ENCODE measurements at places on chromosomes 5 and 9. TPM values are rescaled to one million over a fixed set of nuclear protein-coding genes. Genes with fewer than 3 reads are reported as not detected.
A peak's percentile ranks its signal among the peaks of the same experiment; 100 is the strongest.

Gene F2RL1
- 2.0 TPM for total RNA-seq

Gene DPYSL3
- 20.7 TPM for total RNA-seq

Gene PDGFRB
- 39.7 TPM for total RNA-seq

Gene IL33
- 27.1 TPM for total RNA-seq

Gene C5orf22
- total RNA-seq: 25.8 TPM

Gene HMMR
- total RNA-seq: 0.91 TPM

GRCh38 chr9:93091056-93091452 lies 5.0 kb upstream of the CARD19 start:
- no peak overlapping the region for H3K27ac ChIP-seq
- no peaks in the 10 kb centered on the region for H3K27me3 ChIP-seq
- peaks cover 29% of the 10 kb centered on the region for H3K4me1 ChIP-seq
- H3K4me3 ChIP-seq: no peak overlapping the region

GRCh38 chr5:116402235-116402634 lies 172.4 kb downstream of the SEMA6A start:
- peaks cover 5% of the 10 kb centered on the region for H3K36me3 ChIP-seq
- no peaks in the 10 kb centered on the region for H3K27me3 ChIP-seq
- no peak overlapping the region for H3K4me3 ChIP-seq

GRCh38 chr9:108296056-108296455 lies 559.7 kb downstream of the ACTL7B start:
- H3K36me3 ChIP-seq: no peaks in the 10 kb centered on the region
- H3K4me3 ChIP-seq: no peak overlapping the region
- peaks cover 4% of the 10 kb centered on the region for H3K27me3 ChIP-seq
- H3K27ac ChIP-seq: no peak overlapping the region
- no peaks in the 10 kb centered on the region for H3K4me1 ChIP-seq

DNA sequence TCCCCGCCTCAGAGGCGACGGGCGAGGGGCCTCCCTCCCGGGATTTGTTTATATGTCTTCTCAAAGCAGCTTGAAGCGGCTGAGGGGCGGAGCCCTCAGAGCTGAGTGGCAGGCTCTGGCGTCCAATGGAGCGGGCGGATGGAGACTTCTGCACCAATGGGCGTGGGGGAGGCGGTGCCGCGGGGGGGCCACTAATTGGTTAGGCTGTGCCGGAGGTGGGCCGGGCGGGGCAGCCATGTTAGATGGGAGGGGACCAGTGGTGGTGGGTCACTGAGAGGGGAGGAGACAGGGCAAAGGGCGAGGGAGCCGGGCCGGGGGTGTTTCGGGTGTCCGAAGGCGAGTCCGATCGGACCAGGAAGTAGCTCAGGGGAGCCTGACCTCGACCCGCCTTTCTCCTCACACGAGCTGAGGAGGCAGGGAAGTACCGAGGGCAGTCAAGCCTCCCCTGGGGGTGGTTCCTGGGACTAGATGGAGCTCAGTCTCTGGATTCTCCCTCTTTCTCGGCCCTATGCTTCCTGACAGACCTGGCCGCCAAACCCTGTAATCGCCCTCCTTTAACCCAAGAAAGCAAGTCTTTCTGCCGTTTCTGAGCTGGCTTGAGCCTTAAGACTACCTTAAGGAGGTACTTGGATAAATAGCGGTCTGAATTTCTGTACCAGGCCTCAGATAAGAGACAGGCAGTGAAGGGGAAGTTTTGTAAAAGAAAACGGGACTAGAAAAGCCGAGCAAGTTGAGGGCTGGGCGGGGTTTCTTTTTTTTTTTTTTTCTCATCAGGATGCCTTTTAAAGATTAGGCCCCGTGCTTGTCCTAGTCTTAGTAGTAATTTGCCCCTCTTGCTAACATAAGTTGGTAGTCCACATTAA lies 1.1 kb downstream of the CREBRF start:
- DNase-seq: peak; percentile 99
- peak overlapping the region; percentile 98 for H3K4me3 ChIP-seq
- peak overlapping the region; percentile 96 for H3K27ac ChIP-seq
- no peaks in the 10 kb centered on the region for H3K36me3 ChIP-seq
- peaks cover 66% of the 10 kb centered on the region for H3K4me1 ChIP-seq
- H3K27me3 ChIP-seq: no peaks in the 10 kb centered on the region

DNA sequence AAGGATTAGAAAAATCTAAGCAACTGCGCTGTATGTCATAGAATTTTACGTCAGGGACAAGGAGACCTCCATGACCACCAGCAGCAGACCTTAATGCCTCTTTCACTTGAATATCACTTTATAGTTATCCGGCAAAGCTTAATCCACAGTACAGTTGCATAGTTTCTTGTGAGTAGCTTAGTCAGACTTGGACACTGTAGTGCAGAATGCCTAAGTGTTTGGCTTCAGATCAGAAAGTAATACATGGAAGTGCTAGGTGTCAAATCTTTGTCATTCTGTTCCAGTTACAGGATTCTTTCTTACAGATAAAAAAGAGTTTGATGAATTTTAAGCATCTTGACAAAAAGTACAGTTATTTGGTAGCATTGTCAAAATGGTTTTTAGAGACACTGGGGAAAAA lies 239.9 kb upstream of the PAPPA start:
- no peaks in the 10 kb centered on the region for H3K36me3 ChIP-seq
- H3K27me3 ChIP-seq: no peaks in the 10 kb centered on the region
- no peak overlapping the region for H3K27ac ChIP-seq
- DNase-seq: no peak

DNA sequence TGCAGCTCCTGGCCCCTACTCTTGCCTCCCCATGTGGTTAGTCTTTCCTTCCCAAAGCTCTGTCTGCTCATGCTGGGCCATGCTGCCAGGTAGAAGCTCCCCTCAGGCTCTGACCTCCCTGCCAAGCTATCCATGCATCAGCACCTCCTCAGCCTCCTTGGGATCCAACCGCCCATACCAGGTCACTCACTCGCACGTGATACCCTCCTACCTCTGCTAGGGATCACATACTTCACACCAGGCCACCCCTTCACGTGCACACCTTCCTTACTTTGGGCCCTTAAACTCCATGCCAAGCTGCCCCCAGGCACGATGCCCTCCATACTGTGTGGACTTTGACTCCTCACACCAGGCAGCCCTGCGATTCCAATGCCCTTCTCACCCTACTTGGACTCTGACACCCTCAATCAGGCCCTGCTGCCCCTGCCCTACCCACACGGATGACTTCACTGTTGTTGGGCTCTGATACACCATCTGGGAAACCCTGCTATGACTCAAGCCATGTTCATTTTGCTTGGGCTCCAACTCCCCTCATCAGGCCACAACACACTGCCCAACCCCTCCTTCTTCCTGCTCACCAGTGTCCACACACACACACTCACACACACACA lies 34.1 kb downstream of the ZNF483 start:
- DNase-seq: no peak
- no peaks in the 10 kb centered on the region for H3K27me3 ChIP-seq
- no peak overlapping the region for H3K4me3 ChIP-seq
- H3K36me3 ChIP-seq: peaks cover 52% of the 10 kb centered on the region

DNA sequence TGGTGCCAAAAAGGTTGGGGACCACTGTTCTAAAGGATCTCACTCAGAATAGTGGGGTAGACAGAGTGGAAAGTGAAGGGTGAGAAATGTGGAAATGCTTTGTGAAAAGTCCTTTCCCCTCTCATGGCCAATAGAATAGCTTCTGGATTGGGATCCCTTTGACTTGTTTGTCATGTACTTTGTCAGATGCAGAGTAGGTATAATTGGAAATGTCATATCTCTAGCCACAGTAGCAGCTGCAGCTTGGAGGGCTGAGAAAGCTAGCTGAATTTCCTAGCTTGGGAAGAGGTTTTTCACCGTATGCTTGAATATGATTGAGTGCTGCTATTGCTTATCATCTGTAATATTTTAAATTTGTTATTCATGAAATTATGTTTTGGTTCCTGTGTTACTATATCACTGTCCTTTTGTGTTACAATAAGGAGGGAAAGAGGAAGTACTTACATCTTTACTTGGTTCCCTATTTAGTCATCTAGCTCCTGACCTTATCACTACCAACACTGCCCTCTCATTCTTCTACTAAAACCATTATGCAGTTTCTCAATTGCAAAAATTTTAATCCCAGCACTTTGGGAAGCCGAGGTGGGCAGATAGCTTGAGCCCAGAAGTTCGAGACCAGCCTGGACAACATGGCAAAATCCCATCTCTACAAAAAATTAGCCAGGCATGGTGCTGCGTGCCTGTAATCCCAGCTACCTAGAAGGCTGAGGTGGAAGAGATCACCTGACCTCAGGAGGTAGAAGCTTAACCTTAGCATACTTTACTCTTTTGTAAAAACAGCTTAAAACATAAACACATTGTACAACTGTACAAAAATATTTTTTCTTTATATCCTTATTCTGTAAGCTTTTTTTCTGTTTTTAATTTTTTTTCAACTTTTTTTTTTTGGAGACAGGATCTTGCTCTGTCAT lies 12.4 kb downstream of the SLC30A5 start:
- no peaks in the 10 kb centered on the region for H3K27me3 ChIP-seq
- H3K4me3 ChIP-seq: no peak overlapping the region
- H3K36me3 ChIP-seq: peaks cover 78% of the 10 kb centered on the region
- H3K27ac ChIP-seq: no peak overlapping the region
- no peaks in the 10 kb centered on the region for H3K4me1 ChIP-seq

DNA sequence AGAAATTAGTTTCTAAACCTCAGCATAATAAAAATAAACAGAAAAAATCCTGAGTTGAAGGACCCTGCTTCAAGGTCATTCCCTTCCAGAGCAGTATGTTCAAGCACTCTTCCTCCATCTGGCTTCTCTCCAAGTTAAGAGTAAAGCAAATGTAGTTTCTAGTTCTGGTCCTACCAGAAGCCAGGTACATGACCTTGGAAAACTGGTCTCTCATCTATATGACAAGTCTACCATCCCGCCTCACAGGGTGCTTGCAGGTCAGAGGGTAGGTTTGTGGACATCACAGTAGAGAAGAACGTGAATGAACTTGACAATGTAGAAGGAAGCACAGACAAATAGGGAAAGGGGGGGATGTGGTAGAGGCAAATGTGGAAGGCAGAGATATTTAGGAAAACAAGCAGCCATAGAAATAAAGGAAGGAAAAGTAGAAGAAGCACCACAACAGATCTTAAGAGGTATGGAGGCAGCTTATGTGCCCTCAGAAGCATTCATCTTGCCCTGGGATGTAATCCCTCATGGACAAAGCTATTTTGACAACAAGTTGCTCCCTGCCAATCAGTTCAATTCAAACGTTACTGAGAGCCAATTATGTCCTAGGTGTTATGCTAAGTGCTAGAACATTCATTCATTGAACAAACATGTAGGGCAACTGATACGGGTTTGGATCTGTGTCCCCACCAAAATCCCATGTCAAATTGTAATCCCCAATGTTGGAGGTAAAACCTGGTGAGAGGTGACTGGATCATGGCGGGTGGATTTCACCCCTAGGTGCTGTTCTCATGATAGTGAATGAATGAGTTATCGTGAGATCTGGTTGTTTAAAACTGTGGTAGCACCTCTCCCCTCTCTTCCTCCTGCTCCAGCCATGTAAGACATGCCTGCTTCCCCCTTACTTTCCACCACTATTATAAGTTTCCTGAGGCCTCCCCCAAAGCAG lies 23.7 kb upstream of the CTNNAL1 start:
- peaks cover 52% of the 10 kb centered on the region for H3K36me3 ChIP-seq
- peaks cover 23% of the 10 kb centered on the region for H3K4me1 ChIP-seq
- H3K4me3 ChIP-seq: no peak overlapping the region
- no peak for DNase-seq
- peak overlapping the region; percentile 77 for H3K27ac ChIP-seq

- no peaks in the 10 kb centered on the region for H3K27me3 ChIP-seq
- peaks cover 22% of the 10 kb centered on the region for H3K4me1 ChIP-seq
- peaks cover 18% of the 10 kb centered on the region for H3K36me3 ChIP-seq
- H3K4me3 ChIP-seq: no peak overlapping the region
Measured at GRCh38 chr5:34003941-34004340, 3.9 kb downstream of the AMACR start.

- H3K27me3 ChIP-seq: no peaks in the 10 kb centered on the region
- DNase-seq: no peak
- peak overlapping the region; percentile 6 for H3K27ac ChIP-seq
Measured at GRCh38 chr9:120435091-120435490, 144.9 kb downstream of the CDK5RAP2 start.

GRCh38 chr9:137670391-137671195 lies 51.8 kb downstream of the EHMT1 start:
- no peak overlapping the region for H3K4me3 ChIP-seq
- no peak overlapping the region for H3K27ac ChIP-seq
- DNase-seq: peak; percentile 55

- DNase-seq: no peak
- H3K27ac ChIP-seq: peak overlapping the region; percentile 85
- no peaks in the 10 kb centered on the region for H3K27me3 ChIP-seq
- H3K4me1 ChIP-seq: peaks cover 49% of the 10 kb centered on the region
- H3K4me3 ChIP-seq: no peak overlapping the region
- no peaks in the 10 kb centered on the region for H3K36me3 ChIP-seq
Measured at GRCh38 chr9:89885156-89885555, 280.3 kb downstream of the GADD45G start.

GRCh38 chr9:133163504-133164172 lies at the start of gene GBGT1:
Gene GBGT1, minus strand, starts transcription at chr9:133163914. Its CDS starts 1,502 bp downstream, at chr9:133162412.
- DNase-seq: peak; percentile 84
- H3K4me1 ChIP-seq: peaks cover 41% of the 10 kb centered on the region
- peak within 1 kb of the TSS; percentile 79 for H3K27ac ChIP-seq
- no peaks in the 10 kb centered on the region for H3K27me3 ChIP-seq

DNA sequence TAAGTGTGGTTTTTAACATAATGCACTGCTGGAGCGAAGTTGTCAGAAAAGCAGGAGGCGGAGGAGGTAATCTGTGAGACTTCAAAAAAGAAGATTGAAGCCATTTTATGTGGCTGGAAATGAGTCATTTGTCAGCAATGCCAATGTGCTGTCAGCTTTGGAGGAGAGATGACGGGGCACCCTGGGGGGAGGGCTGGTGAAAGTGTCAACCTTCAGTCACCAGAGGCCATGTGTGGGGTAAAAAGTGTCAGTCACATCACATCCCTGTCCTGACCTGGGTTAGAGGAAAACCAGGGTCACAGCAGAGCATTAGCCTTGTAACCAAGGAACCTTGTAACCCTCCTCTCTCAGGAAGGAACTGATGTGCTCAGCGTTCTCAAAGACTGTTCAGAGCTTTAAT lies 59.1 kb downstream of the TLR4 start:
- no peaks in the 10 kb centered on the region for H3K4me1 ChIP-seq
- no peak overlapping the region for H3K4me3 ChIP-seq
- no peak overlapping the region for H3K27ac ChIP-seq
- H3K27me3 ChIP-seq: no peaks in the 10 kb centered on the region

- H3K4me1 ChIP-seq: no peaks in the 10 kb centered on the region
- no peak for DNase-seq
- no peak overlapping the region for H3K4me3 ChIP-seq
- H3K36me3 ChIP-seq: no peaks in the 10 kb centered on the region
Measured at GRCh38 chr5:147586832-147587231, 77.0 kb upstream of the DPYSL3 start.

DNA sequence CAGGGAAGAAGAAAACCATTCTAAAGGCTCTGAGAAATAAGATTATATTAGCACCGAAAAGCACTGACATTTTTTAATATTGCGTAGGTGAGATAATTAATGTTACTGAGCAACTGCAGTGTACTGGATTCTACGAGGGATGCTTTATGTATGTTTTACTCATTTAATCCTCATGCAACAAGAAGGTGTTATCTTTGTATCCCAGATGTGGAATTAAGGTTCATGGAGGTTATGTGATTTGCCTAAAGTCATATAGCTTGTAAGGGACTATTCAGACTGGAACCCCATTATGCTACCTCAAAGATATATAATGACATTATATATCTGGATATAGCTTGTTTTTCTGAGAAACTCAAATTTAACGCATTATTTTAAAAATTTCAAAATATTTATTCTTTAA lies 2.5 kb downstream of the FBXO4 start:
- DNase-seq: no peak
- H3K36me3 ChIP-seq: peaks cover 15% of the 10 kb centered on the region
- no peaks in the 10 kb centered on the region for H3K27me3 ChIP-seq
- no peak overlapping the region for H3K27ac ChIP-seq
- peaks cover 22% of the 10 kb centered on the region for H3K4me1 ChIP-seq

Data from left ventricle myocardium inferior (tissue), 1 donor.